ENCODE measurements at places on chromosomes 16 and 17.

- DNase-seq = no peak
These were observed 8.7 kb upstream of the ATP2A3 start for GRCh38 chr17:3972931-3973330.

- DNase-seq = no peak
These were observed 1.6 kb downstream of the FAM117A start for GRCh38 chr17:49762151-49762941.

DNA sequence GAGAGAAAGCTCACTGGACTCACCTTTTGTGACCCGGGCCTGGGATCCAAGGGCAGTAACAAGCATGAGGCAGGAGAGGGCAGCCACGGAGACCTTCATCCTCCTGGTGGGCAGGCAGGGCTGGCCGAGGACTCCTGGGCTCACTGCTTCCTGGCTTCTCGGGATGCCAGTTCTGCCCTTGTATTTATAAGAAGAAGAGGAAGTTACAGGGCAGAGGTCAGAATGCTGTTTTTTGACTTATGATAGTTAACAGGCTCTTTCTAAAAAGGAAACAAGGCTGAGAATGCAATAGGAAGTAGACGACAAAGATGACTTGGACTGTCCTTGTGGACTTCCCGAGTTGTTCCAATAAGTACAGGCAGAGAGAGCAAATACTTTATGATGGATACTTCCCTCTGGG, at the start of gene CCL23:
Gene CCL23, minus strand, starts transcription at position 174 of the 400 bp plus-strand sequence. Its CDS starts 75 bp downstream, at position 99.
- DNase-seq = no peak

GRCh38 chr17:50176559-50177357, 11.0 kb downstream of the SGCA start:
- DNase-seq = no peak

GRCh38 chr17:64786337-64786736, 124.2 kb upstream of the SMURF2 start:
- DNase-seq = no peak

- DNase-seq = no peak
These were observed 78.1 kb downstream of the GP2 start for GRCh38 chr16:20249211-20249610.

- DNase-seq = no peak
These were observed 18.2 kb downstream of the SRP68 start for GRCh38 chr17:76054112-76054476.

- no peak for DNase-seq
These were observed 5.2 kb downstream of the TLCD3A start for GRCh38 chr17:737561-738113.

DNA sequence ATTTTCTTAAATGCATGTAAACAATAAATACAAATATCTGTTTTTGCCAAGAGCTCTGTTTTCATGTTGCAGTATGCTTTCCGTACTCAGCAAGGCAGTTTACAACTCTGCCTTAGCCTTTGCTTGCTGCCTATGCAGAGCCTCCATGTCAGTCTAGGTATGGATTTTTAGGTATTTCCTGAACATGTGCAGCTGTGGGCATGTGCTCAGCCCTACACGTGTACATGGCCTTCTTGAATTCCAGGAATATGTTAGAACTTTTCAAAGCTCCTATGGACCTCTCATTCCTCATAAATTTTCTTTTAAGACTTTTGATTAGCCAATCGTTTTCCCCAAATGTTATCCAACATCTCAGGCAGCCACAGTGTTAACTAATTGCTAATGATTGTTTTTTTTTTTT, 63.8 kb downstream of the SYCE1L start:
- no peak for DNase-seq

DNA sequence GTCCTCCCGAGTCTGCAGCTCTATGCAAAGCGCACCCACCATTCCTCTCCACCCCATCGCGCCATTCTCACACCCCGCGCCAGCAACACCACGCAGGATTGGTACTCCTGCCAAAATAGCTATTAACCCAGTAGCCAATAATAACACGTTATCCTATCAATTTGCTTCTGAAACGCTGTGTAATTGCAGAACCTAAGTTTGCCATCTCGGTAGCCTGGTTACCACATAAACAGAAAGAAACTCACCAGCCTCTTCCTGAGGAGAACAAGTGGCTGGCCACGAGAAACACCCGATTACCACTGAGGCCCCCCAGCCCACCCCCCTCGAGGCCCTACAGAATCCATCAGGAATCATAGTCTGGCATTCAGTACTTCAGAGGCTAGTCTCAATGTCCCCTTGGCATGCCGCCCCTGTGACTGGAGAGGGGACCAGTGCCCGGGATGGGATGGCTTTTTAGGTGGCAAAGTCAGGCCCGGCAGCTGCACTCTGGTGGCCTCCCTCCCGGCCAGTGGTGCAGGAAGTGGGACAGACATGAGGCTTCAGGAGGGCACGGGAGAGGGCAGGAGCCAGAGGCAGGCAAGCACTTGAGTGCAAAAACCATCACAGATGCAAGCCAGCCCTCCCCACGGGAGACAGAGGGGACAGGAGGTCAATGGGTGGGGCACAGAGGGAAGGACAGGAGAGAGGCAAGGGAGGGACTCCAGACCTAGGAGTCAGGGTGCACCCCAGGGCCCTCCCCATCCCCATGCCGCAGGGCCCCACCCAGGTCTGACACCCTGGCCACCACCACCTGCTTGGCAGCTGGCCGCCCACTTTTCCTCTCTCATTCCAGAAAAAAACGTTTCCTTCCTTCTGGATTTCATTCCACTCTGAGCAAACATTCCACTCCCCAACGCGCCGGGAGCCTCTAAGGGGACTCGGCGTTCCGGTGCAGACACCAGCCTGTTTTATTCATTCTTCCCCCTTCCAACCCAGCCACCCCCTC, 192.5 kb downstream of the ZNF423 start:
- no peak for DNase-seq

DNA sequence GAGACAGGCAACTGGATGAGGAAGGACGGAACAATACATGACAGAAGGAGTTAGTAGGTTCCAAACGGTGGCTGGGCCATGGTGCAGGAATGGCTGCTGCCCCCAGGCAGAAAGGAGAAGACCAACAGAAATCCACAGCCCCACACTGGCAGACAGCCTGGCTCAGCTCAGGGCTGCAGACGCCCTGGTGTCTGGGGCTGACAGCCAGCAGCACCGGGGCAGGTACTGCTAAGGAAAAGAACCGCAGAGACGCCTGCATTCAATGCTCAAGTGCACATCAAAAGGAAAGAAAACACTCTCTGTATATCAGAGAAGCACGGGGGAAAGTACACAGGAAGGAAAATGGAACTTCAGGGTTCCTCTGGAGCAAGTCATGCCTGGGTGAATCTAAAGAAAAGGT, 53.4 kb downstream of the GAS7 start:
- no peak for DNase-seq

DNA sequence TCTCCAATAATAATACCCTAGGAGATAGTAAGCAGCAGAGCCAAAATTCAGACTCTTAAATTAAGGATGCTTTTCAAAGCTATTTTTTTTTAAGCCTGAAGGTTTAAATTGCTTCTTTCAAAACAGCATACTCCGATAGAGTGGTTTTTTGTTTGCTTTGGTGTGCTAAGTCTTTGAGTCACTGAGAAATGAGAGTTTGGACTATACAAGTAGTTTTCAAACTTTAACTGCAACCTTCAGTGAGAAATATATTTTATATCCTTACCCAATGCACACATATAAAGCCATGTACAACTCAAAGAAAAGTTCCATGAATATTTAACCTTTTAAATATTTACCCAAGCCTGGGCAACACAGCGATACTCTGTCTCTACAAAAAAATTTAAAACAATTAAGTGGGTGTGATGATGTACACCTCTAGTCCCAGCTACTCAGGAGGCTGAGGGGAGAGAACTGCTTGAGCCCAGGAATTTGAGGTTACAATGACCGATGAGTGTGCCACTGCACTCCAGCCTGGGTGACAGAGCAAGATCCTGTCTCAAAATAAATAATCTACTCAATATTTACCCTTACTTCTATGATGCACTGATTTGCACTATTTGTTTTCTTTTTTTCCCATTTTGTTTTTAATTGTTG, 19.2 kb downstream of the DCUN1D3 start:
- no peak for DNase-seq

- DNase-seq = no peak
These were observed 6.7 kb downstream of the KLHL36 start for GRCh38 chr16:84654998-84655397.

DNA sequence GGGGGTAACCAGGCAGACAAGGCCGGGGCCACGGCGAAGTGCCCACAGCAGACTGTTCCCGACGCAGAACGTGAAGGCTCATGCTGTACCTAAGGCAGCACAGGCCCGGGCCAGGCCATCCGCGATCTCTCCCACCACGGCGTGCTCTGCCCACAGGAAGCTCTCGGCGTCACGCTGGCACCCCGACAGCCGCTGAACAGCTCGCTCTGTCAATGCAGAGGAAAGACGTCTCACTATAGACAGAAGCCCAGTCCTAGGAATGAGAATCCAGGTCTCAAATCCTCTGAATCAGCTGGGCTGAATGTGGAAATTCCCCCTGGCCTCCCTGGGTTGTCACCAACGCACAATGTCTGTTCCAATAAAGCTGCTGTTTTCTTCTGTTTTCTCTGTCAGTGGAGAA, 21.4 kb downstream of the SERPINF1 start:
- no peak for DNase-seq

GRCh38 chr17:49866019-49866380, 18.1 kb upstream of the TAC4 start:
- no peak for DNase-seq

DNA sequence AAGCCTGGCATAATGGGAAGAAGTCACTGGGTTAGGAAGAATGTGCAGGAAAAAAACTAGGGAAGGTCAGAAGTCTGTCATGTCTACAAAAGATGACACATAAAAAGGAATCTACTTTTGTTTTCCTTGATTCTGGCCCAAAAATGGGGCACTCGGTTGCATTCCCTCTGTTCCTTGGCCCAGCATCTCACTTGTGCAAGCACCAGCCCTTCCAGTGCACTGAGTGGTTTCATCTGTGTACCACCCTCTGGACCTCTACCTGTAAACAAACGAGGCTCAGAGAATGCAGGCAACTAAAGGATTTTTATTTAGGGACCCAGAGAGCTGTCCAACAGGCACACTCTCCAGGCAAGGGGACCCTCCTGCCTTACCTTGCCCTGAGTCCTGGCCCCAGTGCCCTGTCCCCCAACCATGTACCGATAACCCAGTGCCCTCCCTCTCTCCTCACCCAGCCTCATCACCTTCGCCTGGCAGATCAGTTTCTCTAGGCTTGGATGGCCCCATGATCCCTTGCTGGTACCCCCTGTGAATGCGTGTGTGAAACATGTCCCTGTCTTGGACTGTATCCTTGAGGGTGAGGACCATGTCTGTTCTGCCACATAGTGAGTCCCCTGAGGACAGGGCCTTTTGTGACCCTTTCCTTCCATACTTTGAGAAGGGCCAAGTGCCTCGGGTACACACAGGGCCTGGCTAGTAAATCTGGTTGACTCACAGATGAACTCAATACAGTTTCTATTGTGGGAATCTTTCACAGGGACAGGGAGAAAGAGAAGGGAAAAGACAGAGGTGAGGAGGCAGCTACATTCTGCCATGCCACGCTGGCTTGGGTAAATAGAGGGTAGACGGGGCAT, 13.3 kb downstream of the NXPH3 start:
- DNase-seq = no peak

DNA sequence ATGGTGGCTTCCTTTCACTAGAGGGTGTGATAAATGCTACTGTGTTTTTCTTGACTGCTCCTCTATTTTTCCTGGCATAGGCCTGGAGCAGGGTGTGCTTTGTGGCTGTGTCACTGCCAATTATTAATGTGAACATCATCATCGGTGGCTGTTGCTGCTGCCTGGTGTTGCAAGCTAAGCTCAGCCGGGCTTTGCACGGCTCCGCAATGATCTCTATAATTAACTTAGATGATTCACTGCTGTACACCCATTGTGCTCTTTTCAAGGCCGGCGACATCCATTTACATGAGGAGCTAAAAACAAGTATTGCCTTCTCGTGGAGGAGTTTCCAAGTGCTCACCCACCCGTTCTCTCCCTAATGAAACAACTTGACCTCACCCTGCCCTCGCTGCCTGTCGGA, 160.1 kb upstream of the IRX3 start:
- no peak for DNase-seq

- no peak for DNase-seq
These were observed 118.4 kb downstream of the ZNF778 start for GRCh38 chr16:89335803-89336485.

GRCh38 chr17:77034677-77035424, 105.9 kb upstream of the SEC14L1 start:
- DNase-seq = no peak

- DNase-seq = no peak
These were observed 6.1 kb downstream of the ABCC3 start for GRCh38 chr17:50640686-50641351.

- DNase-seq = no peak
These were observed 95.6 kb downstream of the PGS1 start for GRCh38 chr17:78473951-78474613.

DNA sequence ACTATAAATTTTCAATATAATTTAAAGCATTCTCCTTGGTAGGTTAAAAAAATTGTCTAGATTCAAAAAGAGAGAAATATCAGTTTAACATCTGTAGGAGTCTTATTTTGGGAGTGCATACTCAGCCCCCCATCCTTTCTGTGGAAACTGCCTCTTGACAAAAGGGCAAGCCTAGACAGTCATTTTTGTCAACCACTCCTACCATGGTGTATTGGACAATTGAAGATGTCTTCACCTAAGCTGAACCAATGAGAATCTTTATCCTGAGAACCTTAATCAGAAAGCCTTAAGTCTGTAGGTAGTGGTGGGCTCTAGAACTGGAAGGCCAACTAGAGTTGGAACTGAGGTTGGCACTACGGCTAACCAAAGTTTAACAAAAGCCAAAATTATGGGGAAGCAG, 65.7 kb upstream of the MED13 start:
- DNase-seq = no peak

GRCh38 chr17:79721993-79722671, 8.6 kb upstream of the ENPP7 start:
- no peak for DNase-seq

- DNase-seq = no peak
These were observed 4.4 kb downstream of the SEC14L1 start for GRCh38 chr17:77145224-77145611.

- no peak for DNase-seq
These were observed 24.4 kb upstream of the ABCC11 start for GRCh38 chr16:48271728-48272127.

GRCh38 chr17:69228018-69228417, 606 bp downstream of the ABCA10 start:
- no peak for DNase-seq

GRCh38 chr16:19674485-19674884, 43.5 kb downstream of the KNOP1 start:
- no peak for DNase-seq

DNA sequence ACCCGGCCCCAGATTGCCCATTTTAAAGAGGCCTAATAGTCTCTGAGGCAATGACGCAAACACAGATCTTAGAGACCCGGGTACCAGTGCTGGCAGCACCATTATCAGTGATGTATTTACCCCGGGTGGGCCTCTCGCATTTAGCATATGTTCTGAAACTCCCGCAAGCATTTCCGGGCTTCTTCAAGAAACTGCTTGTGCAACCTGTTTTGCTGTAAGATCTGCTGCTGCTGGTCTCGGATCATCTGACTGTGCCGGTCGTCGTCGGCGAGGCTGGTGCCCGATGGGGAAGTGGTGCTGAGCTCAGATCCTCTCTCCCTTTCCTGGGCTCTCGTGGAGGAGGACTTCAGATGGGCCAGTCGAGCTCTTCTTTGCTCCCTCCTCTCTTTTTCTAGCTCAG, 12.5 kb downstream of the CEP295NL start:
- peak; percentile 29 for DNase-seq

Measured in stimulated activated CD8-positive, alpha-beta memory T cell treated with anti-CD3 and anti-CD28 coated beads, Interleukin-7, amount 100 ng/mL, for 4 hours (primary cell).